ENCODE measurements at places on chromosomes 1 and 21.
A peak's percentile ranks its signal among the peaks of the same experiment; 100 is the strongest.

GRCh38 chr1:169115891-169116585 is 9.5 kb downstream of the ATP1B1 start:
- no peak for DNase-seq

DNA sequence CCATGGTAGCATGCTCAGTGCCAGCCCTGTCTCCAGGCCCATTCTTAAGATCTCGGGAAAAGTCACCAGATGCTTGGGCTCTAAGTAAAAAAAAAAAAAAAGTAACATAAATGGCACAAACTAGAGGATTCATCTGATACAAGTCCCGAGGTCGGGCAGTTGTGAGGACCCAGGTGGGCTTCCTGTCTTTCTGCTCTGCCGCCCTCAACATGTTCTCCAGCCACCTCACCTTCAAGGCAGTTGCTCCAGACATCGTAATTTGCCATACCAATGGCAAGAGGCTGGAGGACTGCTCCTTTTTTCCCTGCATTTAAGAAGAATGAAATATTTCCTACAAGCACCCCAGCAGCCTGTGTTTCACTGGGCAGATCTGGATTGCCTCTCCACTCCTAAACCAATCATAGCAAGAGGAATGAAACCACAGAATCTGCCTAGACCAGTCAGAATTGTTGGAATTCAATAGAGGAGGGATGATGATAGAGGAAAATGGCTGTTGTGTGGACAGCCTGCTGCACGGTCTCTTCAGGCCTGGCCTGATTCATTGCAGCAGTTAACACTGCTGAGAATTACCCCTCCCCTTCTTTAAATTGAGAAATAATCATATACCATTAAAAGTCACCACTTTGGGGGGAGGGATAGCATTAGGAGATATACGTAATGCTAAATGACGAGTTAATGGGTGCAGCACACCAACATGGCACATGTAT is 5.4 kb downstream of the HMGN2 start:
- DNase-seq = no peak

DNA sequence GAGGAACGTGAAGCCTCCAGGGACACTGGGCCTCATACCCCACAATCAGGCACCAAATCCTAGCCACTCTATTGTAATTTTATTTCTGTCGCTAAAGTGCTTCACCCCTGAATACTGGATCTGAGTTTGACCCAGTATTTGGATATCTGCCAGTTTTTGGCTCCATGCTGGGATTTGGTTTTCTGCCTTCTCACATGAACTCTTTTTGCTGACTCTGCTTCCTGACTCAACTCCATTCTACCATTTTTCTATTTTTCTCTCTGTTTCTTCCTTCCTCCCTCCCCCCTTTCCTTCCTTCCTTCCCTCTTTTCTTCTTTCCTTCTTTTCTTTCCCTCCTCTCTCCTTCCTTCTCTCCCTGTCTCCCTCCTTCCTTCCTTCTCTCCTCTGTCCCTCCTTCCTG is 151.3 kb upstream of the GJB5 start:
- no peak for DNase-seq

GRCh38 chr1:77882411-77882810 is 6.0 kb upstream of the NEXN start:
- no peak for DNase-seq

DNA sequence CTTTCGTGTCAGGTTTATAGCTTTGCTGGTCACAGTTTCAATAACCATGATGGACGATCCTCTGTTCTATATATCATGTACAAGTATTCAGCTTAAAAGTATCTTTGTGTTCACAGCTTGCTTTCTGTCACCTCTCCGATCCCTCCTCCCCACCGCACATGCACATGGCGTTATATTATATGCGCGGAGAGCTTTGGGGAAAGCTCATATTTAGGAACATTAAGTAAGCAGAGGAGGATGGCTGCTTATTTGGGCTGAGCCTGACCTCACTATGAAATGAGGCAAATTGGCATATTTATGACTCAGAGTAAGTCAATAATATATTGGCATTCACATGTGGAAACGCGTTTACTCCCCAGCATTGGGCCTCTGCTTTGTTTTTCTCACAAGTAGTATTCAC is 360.5 kb downstream of the HLX start:
- no peak for DNase-seq

GRCh38 chr1:113452921-113453770 is 62.8 kb downstream of the MAGI3 start:
- peak; percentile 21 for DNase-seq

GRCh38 chr1:16318555-16318954 is 33.7 kb downstream of the FBXO42 start:
- no peak for DNase-seq

- DNase-seq = no peak
Observed at GRCh38 chr1:67564193-67564592, 120.8 kb upstream of the GADD45A start.

DNA sequence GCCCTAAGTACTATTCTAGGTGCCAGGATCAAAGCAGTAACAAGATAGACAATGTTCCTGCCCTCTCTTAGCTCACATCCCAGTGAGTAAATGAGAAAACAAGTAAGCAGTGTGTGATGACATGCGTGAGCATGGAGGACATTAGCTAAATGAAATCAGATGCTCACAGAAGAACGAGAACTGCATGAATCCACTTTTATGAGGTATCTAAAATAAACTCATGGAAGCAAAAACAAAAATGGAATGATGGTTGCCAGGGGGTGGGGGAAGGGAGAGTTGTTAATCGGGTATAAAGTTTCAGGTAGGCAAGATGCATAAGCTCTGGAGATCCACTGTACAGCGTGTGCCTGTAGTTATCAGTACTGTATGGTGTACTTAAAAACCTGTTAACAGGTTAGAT is 195.1 kb downstream of the HHAT start:
- no peak for DNase-seq

DNA sequence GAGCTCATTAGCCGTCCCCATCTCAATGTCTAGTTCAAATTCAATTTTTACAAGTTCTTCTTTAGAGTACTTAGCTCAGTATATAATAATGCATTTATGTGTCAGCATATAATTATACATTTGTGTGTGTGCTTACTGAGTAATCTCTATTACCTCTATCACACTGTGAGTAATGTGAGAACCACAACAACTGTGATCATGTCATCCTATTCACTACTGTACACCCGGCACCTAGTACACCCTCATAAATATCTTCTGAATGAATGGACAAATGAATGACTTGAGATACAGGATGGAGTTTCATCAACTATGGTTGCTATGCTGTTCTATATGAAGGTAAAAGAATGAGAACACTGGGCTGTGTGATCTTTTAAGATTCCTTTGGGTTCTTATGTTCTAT is 124.0 kb downstream of the GPATCH2 start:
- DNase-seq = peak; percentile 21

- peak; percentile 76 for DNase-seq
Observed at GRCh38 chr1:187762118-187762517, 933.4 kb downstream of the PLA2G4A start.

DNA sequence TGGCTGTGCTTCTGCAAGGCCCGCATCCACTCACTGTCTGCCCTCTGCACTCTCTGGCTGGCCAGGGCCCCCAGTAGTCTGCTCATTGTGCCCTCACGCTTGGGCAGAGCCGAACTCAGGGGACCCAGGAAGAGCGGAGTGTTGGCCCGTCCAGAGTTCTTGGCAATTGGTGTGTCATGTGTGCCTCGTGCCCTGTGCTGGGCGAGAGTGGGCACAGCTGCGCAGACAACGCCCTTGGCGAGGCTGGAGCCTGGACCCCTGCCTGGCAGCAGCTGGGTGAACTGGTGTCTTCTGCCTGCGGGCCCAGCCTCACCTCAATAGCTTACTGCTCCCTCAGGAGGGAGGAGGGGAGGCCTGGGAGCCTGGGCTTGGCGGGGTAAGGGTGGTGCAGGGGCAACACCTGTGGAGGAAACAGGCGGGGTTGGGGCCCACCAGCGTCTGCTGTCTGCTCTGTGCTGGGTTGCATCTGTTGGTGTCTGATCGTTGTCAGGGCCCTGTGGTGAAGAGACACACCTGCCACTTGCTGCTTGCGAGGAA is 2.1 kb downstream of the GUK1 start:
- peak; percentile 45 for DNase-seq

- no peak for DNase-seq
Observed at GRCh38 chr1:73874806-73875205, 323.2 kb downstream of the LRRIQ3 start.

- DNase-seq = no peak
Observed at GRCh38 chr1:156433602-156434001, 64.6 kb downstream of the RHBG start.

GRCh38 chr21:20639026-20639425 is 359.2 kb upstream of the NCAM2 start:
- no peak for DNase-seq

GRCh38 chr1:21618561-21619374 is 50.4 kb downstream of the RAP1GAP start:
- no peak for DNase-seq

Measured in NCI-H2171 treated with DMSO at 0.1 percent for 48 hours (cell line).